ENCODE measurements at places on chromosomes 11 and 22.

DNA sequence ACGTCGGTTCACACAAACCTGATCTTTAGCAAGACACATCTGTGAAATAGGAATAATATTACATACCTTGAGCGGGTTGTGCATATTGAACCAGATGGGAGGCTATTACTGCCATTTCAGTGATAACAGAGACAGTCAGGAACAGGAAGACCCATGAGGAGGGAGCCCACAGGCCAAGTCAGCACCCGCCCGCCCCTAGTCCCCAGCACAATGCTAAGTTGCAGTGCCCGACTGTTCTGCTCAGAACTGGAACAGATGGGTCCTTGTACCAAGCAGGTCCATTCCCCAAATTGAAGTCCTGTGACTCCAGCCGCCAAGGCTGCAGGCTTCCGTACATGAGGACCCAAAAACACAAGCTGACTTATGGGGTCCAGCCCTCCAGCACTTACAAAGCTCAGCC is 9.3 kb downstream of the CXCR5 start:
- DNase-seq: no peak

GRCh38 chr11:99683933-99684332 is 663.2 kb downstream of the CNTN5 start:
- no peak for DNase-seq

GRCh38 chr11:14612694-14613093 is 30.9 kb upstream of the PDE3B start:
- no peak for DNase-seq

DNA sequence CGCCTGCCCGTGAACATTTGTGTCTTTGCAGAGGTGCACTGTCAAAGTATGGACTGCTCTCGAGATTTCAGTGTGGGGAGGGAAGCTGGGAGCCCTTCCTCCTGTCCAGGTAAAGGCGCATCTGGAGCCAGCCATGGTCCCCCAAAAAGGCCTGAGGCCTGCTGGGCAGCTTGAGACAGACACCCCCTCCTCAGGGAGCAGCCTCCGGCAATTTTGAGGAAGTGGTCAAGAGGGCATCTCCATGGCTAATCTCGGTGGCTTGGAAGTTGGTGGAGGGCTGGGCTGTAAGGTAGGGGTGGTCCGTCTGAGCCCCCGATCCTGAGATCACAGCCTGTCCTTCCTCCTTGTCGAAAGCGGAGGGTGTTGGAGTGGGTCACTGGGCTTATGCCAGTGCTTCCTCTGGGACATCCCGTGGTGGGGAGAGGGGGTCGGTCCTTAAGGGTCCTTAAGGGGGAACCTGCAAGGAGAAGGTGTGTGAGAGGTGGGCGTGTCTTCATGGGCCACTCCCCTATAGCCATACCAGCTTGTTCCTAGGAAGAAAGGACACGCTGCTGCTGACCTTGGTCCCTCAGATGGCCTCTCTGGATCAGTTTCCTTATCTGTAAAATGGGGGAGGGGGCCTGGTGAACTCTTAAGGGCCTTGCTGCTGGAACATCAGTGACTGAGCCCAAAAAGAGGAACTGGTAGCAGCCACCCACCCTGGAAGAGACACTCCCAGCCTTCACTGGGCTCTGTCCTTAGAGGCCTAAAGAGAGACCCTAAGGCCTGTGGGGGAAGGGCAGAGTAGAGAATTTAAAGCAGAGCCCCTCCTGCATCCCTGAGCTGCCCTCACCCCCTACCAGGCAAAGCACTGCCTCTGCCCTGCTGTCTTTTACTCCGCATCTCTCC is 2.6 kb downstream of the KCNC1 start:
- no peak for DNase-seq

GRCh38 chr11:112310419-112310818 is 49.8 kb upstream of the PLET1 start:
- no peak for DNase-seq

DNA sequence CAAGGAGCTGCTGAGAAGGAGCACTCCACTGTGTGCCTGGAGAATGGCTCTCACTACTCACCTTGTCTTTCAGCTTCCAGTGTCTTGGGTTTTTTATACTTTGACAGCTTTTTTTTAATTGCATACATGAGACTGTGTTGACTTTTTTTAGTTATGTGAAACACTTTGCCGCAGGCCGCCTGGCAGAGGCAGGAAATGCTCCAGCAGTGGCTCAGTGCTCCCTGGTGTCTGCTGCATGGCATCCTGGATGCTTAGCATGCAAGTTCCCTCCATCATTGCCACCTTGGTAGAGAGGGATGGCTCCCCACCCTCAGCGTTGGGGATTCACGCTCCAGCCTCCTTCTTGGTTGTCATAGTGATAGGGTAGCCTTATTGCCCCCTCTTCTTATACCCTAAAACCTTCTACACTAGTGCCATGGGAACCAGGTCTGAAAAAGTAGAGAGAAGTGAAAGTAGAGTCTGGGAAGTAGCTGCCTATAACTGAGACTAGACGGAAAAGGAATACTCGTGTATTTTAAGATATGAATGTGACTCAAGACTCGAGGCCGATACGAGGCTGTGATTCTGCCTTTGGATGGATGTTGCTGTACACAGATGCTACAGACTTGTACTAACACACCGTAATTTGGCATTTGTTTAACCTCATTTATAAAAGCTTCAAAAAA is 72.6 kb downstream of the NCAPD3 start:
- no peak for DNase-seq

DNA sequence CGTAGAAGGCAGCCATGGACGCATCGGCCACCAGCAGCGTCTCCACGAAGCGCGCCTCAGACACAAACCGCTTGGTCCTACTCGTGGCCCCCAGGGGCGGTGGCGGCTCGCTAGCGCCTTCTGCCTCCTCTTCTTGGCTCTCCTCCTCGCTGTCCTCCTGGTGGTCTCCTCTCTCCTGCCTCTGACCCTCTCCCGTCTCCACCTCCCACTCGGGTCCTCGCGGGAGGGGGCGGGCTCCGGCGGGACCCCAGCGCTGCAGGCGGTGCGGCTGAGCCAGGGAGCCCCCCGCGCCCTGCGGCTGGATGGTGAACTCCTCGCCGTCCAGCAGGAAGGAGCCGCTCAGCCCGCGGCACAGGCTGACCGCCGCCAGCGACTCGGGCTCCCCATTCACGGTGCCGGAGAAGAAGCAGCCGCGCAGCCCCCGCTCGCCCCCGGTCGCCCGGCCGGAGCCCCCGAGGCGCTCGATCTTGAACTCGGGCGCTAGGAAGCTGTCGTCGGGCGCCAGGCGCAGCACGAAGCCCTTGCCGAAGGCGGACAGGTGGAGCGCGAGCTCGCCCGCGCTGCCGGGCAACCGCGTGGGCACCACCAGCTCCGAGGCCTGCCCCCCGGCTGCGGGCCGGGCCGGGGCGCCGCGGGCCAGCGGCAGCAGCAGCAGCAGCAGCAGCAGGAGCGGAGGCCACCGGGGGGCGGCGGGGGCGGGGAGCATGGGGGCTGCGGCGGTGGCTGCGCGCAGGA is 661 bp downstream of the ADAMTS8 start:
- no peak for DNase-seq

GRCh38 chr22:17243524-17243923 is 24.3 kb upstream of the ADA2 start:
- DNase-seq: no peak

DNA sequence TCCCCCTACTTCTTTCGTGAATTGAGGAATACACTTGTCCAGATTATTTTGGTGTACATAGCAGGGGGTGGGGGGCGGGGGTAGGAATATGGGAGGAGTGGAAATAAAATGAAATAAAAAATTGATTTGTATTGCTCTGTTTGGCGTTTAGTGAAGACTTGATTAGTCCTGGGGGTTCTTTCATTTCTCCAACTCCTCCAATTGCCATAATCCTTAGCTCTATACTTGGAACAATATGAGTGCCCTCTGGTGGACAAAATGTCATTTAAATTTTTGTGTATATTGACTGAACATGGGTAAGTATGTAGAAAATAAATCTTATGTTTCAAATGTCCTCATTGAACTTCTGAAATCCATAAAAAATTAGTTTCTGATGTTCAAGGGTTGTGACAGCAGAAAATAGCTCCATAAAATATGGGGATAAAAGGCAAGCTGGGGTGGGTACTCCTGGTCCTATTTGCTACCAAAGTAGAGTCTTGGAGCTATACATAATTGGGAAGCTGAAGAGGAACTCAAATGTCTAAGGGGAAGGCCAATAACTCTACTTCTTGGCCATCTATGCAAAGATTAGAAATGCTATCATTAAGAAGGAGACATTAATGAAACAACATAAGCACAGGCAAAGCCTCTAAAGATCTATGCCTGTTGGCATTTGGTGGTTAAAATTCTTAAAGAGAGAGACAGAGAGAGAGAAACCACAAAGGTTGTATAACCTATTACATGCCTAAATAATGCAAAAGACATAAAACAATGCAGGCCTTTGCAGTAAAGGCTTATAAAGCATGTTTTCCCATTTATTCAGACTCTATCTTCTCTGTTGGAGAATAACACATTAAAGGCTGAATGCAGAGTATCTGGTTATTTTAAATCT is 421.6 kb downstream of the METTL15 start:
- peak; percentile 49 for DNase-seq

GRCh38 chr11:20601221-20601914 is 2.0 kb downstream of the SLC6A5 start:
- no peak for DNase-seq

DNA sequence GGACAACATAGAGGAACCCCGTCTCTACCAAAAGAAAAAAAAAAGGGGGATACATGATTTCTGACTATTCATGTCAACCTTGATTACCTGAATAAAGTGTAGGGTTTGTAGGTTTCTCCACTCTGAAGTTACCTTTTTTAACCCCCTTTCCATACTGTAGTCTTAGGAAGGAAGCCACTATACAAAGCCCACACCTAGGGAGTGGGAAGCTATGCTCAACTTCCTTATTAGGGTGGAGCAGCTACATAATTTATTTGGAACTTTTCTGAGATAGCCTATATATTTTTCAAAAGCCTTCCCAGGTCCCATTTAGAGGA is 582 bp upstream of the ATP6V1E1 start:
- DNase-seq: no peak

DNA sequence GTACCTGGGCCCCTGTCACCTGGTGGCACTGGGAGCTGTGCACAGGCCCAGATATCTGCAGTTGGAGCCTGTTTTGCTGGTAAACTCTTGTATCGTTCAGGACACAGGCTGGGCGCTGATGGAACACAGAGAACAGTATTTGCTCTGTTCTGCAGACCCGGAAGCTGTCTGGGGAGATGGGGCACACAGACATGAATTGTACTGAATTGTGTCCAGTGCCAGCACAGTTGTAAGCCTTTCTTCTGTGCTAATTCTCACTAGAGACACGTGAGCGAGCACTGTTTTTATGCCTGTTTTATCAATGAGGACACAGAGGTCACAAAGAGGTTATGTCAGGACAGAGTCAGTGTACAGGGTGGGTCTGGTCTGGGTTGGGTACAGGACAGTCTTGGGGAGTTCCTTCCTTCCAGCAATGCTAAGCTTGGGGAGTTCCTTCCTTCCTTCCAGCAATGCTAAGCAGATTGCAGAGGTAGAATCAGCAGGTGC is 24.4 kb upstream of the ACR start:
- DNase-seq: no peak

- no peak for DNase-seq
These were observed 4274.9 kb upstream of the OR11H1 start for GRCh38 chr22:11253000-11253511.

DNA sequence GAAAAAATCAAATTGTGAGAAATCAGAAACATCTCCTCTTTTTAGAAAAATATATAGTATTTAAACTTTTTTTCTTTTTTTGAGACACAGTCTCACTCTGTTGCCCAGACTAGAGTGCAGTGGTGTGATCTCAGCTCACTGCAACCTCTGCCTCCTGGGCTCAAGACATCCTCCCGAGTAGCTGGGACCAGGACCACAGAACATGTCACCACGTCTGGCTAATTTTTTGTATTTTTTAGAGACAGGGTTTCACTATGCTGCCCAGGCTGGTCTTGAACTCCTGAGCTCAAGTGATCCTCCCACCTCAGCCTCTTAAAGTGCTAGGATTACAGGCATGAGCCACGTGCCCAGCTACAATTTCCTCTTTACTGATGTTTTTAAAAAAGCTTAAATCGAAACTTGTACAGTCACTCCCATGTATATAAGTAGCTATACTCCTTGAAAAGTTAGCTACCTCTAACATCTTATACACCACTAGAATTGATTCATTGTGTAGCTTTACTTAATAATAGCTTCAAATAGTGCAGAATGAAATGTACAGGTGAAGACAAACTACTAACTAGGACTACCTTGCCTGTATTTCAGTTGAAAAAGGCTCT is 10.3 kb downstream of the EIF4G2 start:
- no peak for DNase-seq

GRCh38 chr11:15667127-15667725 is 552.5 kb downstream of the INSC start:
- DNase-seq: no peak

- DNase-seq: no peak
These were observed 92.2 kb downstream of the BRD1 start for GRCh38 chr22:49735411-49735900.

GRCh38 chr11:82944198-82944597 is 42.7 kb downstream of the DDIAS start:
- DNase-seq: no peak

DNA sequence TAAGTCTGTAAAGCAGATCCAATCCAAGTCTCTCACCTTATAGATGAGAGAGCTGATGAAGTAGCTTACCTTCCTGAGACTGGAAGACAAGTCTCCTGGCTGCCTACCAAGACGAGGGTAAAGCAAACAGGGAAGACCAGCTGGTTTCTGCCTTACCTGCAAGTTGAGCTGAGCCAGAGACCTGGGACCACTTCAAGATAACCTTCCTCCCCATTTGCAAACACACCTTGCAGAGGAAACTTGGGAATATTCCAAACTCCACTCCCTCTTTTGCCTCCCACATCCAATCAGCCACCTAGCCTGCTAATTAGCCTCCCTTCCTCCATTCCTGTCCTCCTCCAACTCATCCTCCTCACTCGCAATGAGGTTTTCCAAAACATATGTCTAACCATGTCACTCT is 23.4 kb upstream of the ROBO3 start:
- no peak for DNase-seq

GRCh38 chr11:106234794-106235193 is 157.3 kb downstream of the AASDHPPT start:
- DNase-seq: no peak

- DNase-seq: peak; percentile 28
These were observed 248.0 kb downstream of the CASP12 start for GRCh38 chr11:104650234-104650633.

GRCh38 chr22:36894266-36894665 is 19.2 kb upstream of the CSF2RB start:
- no peak for DNase-seq

DNA sequence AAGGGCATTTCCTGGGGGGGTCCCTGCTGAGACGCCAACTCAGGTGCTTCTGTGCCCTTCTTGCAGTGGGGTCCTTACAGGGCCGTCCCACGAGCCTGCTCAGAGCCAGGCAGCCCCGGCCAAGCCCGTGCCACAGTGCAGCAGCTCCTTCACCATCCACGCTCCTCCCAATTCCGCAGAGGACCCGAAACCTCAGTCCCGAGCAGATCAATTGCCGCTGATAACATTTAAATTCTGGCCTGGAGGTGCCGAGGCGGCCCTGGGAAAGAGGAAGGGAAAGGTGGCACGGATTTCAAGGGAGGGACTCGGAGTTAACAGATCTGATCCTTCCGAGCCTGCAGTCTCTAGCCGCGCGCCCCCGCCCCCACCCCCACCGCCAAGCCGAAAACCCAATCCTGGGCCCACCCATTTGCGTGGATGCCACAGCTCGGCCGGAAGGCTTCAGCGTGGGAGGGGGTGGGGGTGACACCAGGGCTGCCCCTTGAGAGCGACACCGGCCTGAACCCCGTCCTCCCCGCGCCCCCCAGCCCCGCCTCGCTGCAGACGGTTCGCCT is 32.3 kb upstream of the JAM3 start:
- no peak for DNase-seq
